ENCODE measurements at places on chromosomes 12 and 14.

GRCh38 chr14:94679937-94680861, 68.0 kb downstream of the SERPINA3 start:
- DNase-seq: no peak

DNA sequence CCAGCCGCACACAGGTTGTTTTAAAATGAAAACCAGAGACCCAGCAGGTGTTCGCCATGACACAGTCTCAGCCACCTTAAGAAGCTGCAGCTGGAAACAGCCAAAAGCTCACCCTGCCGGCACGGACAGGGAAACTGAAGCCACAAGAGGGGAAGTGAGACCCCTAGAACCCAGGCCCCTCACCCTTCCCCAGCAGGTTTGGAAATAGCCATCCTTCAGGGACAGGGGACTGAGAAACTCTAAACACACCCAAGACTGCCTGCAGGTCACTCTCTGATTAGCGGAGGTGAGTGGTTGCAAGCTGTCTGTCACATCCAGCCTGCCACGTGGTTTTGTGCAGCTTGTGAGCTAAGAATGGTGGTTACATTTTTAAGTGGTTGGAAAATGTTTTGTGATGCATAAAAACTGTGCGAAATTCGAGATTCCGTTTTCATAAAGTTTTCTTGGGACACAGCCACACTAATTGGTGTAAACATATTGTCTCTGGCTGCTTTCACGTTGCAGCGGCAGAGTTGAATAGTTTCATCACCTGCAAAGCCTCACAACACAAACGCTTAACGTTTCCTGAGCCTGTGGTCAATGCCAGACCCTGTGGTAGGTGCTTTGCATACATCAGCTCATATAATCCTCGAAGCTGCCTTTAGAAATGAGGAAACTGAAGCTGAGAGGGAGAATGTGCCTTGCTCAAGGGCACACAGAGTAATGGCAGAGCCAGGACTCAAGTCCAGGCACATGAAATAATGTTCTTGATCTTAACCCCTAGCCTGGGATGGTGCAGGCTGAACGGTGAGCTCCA, 1.7 kb upstream of the SELPLG start:
- no peak for DNase-seq

DNA sequence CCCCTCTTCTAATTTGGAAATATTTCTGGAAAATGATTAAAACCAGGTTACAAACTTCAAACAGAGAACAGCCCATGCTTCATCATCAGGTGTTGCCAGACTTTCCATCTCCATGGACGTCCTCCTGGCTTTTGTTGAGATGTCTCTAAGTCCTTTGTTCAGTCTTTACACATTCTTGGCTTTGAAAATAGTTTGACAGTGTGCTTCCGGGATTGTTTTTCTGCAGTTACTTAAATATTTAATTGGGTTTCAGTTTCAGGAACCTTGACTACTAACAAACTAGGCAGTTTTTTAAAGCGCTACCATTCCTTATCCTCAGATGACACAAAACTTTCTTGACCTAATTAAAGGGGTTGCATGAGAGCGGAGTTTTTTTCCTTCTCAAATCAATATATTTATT, 47.8 kb downstream of the GOLGA5 start:
- DNase-seq: no peak

DNA sequence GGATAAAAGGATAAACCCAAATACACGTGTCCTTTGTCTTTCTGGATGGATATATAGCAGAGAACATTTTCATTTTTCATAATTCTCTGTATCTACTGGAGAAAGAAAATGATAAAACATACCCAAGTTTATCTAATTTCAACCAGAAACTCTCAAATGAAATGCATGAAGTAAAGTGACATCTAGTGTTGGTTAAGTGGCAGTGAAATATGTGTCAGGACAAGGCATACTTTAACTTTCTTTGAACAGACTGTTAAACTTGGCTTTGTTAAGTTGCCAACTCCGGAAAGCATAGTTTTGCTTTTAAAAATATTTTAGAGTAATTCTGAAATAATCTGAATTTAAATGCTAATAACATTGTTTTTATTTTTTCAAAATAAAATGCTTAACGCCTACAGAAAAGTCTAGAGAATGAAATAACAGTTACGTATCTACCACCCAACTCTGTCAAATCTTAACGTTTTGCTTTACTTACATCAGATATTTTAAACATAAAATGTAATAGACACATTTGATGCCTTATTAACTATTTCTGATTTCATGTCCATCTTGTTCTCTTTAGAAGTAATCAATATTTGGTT, 25.2 kb upstream of the NTN4 start:
- no peak for DNase-seq

DNA sequence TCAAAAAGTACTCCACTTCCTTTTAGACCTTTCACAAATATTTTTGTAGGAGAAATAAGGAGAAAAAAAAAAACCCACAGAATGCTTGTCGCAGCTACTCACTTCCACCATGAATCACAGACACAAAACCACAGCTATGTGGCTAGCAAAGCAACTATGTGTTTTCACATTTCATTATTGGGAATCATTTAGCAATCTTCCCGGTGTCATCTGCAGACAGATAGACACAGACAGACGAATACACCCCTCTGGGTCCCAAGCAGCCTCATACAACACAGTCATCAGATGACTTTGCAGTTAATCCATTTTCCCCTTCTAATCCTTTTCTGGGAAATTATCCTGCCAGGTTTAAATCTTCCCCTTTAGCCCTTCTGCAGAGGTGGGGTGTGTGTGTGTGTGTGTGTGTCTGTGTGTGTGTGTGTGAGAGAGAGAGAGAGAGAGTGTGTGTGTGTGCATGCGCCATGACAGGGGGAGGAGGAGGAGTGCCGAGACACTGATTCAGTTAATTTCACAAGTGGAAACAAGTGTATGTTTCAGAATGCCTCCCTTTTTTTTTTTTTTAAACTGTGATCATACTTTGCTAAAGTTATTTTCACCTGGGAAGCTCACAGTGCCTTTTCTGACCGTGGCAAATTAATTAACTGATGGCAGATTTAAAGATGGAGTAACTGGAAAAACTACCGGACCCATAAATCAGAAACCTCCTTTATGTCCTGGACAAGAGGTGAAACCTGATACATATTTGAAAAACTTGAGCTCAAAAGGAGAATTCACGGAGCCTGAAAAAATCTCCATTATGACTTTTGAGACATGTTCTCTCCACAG, 39.9 kb downstream of the LTBP2 start:
- DNase-seq: no peak

DNA sequence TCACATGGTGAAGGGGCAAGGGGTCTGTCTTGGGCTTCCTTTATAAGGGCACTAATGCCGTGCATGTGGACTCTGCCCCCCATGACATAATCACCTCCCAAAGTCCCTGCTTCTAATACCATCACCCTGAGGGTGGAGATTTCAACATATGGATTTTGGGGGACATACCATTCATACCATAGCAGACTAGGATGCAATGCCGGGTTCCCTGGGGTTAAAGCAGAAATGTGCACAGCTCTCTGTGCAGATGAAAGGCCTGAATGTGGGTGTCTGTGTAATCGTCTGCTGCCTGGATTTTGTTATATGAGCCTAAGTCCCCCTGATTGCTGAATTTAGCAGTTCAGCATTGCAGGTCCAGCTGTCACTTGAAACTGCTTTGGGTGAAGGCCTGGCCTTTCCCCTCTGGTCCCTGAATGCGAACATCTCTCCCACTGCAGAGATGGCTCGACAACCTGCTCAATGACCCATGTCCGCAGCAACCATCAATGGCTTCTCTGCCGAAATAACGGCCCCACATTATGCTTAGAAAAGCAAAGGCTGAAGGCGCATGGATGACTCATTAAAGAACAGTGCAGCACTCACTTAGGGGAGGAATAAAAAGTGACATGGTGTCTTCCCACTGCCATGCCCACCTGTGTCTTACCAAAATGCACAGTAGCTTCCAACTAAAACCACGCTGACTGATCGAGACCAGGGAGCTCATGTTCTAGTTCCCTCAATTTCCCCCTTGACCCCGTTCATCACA, 286.3 kb downstream of the DPF3 start:
- DNase-seq: no peak

GRCh38 chr14:96653597-96653996, 143.6 kb upstream of the VRK1 start:
- DNase-seq: no peak

GRCh38 chr14:79825046-79825521, 386.2 kb downstream of the DIO2 start:
- DNase-seq: no peak

DNA sequence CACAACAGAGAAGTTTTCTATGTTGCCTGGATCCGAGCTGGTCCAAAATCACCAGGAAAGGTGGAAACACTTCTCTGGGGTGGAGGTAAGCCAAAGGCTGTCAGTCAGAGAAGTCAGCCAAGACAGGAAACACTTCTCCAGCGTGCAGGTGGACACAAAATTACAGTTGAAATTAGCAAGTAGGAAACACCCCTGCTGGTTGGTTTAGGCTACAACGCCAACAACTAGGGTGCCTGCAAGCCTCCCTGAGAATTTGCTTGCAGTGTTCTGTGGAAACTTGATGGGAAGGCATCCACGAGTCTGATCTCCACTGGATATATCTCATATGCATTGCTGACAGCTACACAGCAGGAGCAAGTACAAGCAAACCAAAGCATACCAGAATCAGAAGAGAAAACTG, 600.5 kb downstream of the RERGL start:
- no peak for DNase-seq

DNA sequence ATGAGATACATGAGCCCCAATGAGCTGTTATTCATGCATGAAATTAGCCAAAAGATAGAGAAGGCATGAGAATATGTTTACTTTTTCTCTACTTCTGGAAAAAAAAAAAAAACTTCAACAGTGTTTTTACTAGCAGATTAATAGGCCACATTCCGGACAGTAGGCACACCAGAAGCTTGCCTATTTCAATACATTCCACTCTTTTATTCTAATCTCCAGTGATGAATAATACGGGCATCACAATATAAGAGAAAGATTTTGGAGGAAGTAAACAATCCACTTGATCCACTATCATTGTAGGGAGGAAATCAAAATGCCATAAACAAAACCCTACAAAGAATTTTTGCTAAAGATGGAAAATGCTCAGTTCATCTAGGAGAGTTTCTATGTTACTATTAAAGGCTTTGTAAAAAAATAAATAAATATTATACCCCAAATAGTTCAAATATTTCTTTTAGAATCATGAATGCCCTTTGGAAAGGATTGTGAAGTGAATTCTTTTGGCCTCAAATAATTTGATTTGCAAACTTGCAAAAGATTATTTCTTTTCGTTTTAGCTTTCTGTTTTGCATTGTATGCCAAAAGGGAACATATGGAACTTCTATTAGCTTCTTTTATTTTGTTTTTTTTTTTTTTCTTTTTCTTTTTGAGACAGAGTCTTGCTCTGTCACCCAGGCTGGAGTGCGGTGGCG, 232.6 kb downstream of the EPS8 start:
- DNase-seq: no peak

DNA sequence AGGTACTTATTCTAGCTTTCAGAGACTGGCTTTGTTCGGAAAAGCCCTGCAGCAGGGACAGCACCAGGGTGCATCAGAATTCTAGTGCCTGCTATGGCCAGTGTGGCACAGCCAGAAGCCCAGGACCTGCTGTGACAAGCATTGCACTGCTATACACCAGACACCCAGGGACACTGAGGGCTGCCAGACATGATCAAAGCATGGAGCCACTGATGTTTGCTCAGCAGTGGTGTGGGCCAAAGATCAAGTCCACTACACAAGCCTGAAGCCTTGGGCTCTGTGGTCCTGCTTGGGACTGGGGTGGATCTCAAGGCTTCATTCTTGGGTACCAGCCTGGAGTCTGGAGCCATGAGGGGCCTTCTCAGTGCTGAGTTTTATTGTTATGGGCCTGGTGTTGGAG, 36.1 kb upstream of the CDKN3 start:
- no peak for DNase-seq

DNA sequence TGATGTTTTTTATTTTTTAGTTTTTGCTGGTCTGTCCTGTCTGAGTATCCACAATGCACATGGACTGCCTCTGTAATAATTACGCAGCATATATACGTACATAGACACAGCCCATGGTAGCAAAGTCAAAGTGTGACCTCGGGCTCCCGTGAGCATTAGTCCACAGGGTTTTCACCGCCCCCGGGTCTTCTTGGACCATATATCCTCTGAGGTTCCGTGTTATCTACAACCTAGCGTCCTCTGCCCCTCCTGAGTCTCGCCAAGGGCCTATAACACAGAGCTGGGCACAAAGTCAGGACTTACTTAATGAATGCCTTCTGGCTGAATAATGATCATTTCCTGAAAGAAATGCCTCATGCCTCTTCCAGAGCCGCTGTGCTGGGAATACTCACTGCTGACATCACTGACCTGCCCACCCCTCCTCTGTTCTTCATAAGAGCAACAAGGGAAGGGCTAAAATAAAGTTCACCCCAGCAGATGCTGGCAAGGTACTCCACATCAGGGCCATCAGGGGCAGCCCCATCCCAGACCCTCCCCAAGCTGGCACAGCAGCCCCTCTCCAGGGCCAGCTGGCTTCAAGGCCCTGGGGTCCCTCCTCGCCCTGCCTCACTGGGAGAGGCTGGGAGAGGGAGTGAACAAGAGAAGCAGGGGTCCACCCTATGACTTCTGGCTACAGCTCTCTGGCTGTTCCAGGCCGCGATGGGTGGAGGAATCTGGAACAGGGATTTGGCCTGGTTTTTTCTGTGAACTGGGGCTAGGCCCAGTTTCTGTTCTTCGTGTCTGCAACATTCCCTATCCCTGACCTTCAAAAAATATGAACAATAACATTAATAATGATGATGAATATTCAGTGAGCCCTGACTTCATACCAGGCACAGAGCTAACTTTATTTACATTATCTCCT, 7.9 kb downstream of the HDAC7 start:
- DNase-seq: no peak

GRCh38 chr12:52832985-52833905, 866 bp downstream of the KRT79 start:
- DNase-seq: no peak

GRCh38 chr14:85934886-85935254, 404.9 kb downstream of the FLRT2 start:
- DNase-seq: no peak

- no peak for DNase-seq
Observed at GRCh38 chr12:128595609-128596008, 228.1 kb downstream of the SLC15A4 start.

- no peak for DNase-seq
Observed at GRCh38 chr14:30005114-30005808, 77.6 kb upstream of the PRKD1 start.

- no peak for DNase-seq
Observed at GRCh38 chr12:42958291-42958674, 368.7 kb upstream of the PRICKLE1 start.

- DNase-seq: no peak
Observed at GRCh38 chr14:29528889-29529288, 398.8 kb downstream of the PRKD1 start.

DNA sequence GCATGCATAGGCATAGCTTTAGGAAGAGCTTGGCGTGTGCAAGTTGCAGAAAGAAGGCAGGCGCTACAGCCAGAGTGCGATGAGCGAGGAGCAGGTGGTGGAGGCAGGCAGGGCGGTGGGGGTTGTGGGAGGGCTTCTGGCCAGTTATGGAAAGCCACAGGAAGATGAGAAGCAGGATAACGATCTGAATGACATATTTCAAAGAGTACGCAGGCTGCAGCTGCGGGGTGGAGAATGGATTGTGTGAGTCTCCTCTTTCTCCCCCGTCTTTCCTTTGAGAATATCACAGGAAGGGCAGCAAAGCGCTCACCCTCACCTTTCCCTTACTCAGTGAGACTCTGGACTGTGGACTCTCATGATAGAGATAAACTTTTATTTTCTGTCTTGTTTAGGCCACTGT, 48.7 kb upstream of the PLXNC1 start:
- DNase-seq: no peak

GRCh38 chr14:24277071-24277470, 5.7 kb upstream of the RABGGTA start:
- no peak for DNase-seq

- no peak for DNase-seq
Observed at GRCh38 chr12:52524898-52525591, 4.9 kb upstream of the KRT5 start.
